ENCODE measurements at places on chromosomes 7 and 10.

DNA sequence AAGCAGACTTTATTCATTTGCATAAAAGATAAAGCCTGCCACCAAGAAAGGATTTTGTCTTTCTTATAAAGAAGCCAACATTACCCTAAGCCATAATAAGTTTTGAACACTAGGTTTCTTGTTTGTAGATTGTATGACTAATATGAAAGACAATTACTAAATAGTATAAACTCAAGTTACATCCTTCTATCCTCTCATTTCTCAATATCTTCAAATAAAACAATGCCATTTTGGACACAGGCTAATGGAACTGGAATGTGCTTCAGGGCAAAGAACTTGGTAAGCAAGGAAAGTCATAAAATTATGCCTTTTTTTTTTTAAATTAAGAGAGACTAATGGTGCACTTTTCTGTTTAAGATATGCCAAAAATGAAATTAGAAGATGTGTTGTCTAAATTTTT, 137.7 kb downstream of the DKK1 start:
- peak; percentile 51 for DNase-seq

DNA sequence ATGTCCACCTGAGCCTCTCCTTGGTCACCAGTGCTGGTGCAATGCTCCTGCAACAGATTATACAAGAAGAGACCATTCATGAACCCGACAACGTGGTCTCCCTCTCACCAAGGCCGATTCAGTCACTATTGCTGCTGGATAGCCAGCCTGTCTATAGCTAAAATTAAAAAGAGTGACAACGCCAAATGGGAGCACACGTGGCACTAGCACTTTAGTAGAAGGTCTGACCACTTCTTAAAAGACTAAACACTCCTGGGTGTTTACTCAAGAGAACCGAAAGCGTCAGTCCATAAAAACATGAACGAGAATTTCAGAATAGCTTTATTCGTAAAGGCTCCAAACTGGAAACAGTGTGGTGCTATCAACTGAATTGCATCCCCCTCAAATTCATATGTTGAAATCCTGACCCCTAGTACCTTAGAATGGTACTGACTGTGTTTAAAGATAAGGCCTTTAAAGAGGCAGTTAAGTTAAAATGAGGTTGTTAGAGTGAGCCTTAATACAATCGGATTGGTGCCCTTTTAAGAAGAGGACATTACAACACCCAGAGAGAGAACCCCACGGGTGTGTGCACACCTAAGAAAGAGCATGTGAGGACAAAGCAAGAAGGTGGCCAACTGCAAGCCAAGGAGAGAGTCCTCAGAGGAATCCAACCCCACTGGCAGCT, 4.4 kb upstream of the GALNTL5 start:
- DNase-seq: no peak

GRCh38 chr7:98506471-98506870, 105.6 kb upstream of the BAIAP2L1 start:
- DNase-seq: no peak

GRCh38 chr7:76267894-76268183, 34.6 kb upstream of the HSPB1 start:
- no peak for DNase-seq

DNA sequence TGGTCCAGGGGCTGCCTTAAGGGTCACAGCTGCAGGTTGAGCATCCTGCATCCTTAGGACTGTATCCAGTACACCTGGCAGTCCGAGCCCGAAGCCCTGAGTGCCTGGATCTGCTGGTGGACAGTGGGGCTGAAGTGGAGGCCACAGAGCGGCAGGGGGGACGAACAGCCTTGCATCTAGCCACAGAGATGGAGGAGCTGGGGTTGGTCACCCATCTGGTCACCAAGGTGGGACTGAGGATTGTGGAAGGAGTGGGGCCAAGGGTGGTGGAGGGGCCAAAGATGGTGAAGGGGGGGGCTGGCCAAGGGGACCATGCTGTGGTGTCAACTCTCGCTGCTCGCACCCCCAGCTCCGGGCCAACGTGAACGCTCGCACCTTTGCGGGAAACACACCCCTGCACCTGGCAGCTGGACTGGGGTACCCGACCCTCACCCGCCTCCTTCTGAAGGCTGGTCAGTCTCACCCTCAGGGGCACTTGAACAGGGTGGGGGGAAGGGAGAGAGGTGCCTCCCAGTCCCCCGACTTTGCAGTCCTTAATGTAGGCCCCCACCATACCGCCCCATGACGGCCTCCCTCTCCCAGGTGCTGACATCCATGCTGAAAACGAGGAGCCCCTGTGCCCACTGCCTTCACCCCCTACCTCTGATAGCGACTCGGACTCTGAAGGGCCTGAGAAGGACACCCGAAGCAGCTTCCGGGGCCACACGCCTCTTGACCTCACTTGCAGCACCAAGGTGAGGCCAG, 5.3 kb downstream of the NFKB2 start:
- DNase-seq: no peak

GRCh38 chr10:22630234-22631174, 83.9 kb downstream of the PIP4K2A start:
- DNase-seq: no peak

- DNase-seq: peak; percentile 68
Measured at GRCh38 chr10:58267713-58268453, at the start of gene IPMK. Gene IPMK (minus strand): TSS chr10:58267894. CDS start chr10:58267611, 283 bp downstream.

- DNase-seq: no peak
Measured at GRCh38 chr10:15842556-15843169, 17.6 kb downstream of the MINDY3 start.

- DNase-seq: no peak
Measured at GRCh38 chr7:158353606-158354570, 233.7 kb downstream of the PTPRN2 start.

- no peak for DNase-seq
Measured at GRCh38 chr10:89518108-89518507, 17.3 kb downstream of the SLC16A12 start.

DNA sequence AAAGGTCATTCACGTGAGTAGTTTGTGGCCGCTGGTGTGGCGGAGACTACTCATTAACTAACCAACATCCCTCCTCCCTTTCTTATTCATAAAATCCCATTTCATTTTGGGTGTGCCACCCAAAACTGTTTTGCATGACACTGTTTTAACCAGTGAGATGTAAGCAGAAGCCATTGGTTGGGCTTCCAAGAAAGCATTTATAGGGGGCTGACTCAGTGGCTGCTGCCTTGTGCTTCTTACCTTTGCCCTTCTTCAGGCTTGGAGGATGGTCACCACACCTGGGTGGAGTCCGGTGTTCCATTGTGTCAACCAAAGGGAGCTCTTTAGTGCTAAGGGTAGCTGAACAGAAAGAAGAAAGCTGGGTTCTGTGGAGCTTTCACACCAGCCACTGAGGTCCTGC, 37.2 kb upstream of the EPC1 start:
- no peak for DNase-seq

DNA sequence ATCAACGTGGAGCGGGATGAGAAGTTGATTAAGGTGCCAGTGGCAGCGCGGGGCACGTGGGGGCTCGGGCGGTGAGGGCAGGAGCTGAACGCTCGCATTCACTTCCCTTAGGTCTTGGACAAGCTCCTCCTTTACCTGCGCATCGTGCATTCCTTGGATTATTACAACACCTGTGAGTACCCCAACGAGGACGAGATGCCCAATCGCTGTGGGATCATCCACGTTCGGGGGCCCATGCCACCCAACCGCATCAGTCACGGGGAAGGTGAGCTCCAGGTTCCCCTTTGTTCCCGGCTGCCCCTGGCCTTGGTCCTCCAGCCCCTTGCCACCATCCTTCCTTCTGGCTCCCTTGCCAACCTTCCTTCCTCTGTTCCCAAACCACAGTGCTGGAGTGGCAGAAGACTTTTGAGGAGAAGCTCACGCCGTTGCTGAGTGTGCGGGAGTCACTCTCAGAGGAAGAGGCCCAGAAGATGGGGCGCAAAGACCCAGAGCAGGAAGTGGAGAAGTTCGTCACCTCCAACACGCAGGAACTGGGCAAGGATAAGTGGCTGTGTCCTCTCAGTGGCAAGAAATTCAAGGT, 2.5 kb downstream of the UFSP1 start:
- DNase-seq: no peak

Data from HTR-8/SVneo (cell line).